ENCODE measurements at places on chromosomes 3 and 15.

DNA sequence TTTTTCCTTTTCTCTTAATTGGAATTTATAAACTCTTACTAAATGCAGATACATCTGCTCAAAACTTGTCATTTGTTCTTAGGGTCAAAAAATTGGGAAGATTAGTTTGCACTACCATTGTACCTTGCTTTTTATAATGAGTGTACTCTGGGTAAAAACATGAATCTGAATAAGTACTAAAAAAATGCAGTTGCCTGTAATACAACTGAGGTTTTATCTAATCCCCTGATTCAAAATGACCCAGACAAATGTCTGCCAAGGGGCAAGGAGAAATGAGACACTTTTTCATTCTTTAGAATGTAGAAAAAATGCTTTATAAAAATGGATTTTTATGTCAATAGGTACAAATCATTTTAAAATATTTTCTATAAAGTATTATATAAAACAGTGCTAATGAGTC is 42.4 kb downstream of the RASA2 start:
- DNase-seq = no peak

- no peak for DNase-seq
Measured at GRCh38 chr15:33608714-33609113, 297.9 kb downstream of the RYR3 start.

DNA sequence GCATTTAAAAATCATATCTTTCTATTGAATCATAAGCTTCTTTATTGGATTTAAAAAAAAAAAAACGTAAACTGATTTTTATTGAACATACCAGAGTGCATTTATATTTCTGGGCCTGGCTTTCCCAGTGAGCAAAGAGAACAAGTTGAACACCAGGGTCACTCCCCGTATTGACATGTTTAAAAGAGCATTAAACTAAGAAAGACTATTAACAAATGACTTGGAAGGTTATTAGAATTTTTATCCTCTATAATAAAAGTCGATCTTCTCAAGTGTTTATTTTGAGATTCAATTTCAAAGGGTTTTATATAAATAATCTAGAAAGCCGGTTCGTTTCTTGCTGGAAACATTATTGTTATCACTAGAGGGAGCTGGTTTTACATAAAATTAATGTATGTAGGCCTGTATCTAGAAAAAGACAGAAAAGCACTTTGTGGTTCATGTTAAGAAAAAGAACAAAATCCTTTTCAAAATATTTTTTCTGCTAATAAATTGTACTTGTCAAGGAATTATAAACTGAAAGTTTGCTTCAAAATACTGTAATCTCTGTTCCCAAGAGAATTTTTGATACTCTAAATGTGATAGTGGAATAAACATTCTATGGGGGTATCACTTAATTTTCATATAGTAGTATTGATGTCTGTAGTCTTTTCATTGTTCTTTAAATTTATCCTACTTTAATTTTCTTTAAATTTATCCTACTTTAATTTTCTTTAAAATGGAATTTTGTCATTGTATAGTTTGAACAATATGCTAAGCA is 321.8 kb upstream of the MME start:
- DNase-seq = no peak

DNA sequence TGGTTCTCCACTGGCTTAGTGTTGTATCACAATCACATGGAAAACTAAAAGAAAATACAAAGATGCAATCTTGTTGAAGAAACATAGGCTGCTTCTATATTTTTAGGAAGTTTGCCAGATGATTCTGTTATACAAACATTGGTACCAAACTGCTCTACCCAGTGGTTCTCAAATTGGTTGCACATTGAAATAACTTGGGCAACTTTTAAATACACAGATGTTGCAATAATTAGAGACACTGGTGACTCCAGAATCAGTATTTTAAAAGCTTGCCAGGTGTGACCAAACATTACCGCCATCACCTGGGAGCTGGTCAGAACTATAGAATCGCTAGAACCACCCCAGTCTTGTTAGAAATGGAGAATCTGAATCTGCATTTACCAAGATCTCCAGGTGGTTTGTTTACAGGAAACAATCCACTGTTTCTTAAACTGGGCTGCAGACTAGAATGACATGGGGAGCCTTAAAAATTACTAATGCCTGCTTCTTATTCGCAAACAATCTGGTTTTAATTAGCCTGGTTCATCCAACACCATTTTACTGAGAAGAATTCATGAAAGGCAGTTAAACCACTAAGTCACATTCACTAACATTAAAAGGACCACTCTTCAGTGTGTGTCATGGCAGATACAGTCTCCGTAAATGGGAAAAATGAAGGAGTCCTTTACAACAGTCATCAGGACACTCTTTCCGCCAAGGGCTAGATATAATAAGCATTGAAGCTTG is 76.5 kb downstream of the ACAP2 start:
- DNase-seq = no peak

GRCh38 chr3:107184375-107184774 is 192.9 kb upstream of the CCDC54 start:
- no peak for DNase-seq

DNA sequence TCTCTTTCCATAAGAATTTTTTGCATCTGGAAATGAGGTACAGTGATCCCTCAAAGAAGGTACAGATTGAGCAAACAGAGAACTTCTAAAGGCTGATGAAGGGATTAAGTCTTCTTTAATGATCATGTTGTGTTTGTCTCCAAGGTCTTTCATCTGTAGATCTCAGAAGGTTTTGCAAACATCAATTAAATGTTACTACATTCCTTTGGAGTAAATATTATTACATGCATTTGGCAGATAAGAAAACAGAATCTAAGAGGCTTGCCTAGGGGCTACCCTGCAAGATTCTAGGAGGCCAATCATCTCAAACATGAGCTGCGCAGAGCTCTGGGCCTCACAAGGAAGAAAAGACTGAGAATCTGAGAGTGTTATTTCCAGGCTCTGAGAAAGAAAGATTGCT is 70.9 kb upstream of the LPP start:
- no peak for DNase-seq

- DNase-seq = no peak
Measured at GRCh38 chr3:64295594-64295993, 70.3 kb upstream of the PRICKLE2 start.

DNA sequence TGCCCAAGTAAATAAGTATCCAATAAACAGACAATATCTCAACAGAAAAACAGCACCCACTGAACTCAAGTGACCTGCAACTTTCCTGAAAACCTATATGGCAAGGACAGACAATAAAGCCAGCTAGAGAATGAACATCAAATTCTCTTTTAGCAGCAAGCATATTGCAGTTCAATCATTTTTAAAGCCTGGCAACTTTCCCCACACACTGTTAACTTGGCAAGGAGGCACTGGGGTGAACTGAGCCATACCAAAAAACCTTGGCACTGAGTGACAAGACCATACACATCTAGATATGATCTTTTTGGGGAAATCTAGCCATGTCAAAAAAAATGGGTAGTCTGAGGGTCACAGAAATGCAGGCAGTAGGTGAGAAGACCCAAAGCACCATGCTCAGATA is 174.6 kb downstream of the STT3B start:
- no peak for DNase-seq

- no peak for DNase-seq
Measured at GRCh38 chr3:124078953-124079911, 87.3 kb upstream of the ROPN1 start.

GRCh38 chr3:72078676-72079368 is 293.9 kb upstream of the PROK2 start:
- DNase-seq = no peak

GRCh38 chr3:129596194-129597086 is 10.0 kb downstream of the PLXND1 start:
- DNase-seq = no peak

- no peak for DNase-seq
Measured at GRCh38 chr3:138467931-138468330, 33.5 kb downstream of the ESYT3 start.

DNA sequence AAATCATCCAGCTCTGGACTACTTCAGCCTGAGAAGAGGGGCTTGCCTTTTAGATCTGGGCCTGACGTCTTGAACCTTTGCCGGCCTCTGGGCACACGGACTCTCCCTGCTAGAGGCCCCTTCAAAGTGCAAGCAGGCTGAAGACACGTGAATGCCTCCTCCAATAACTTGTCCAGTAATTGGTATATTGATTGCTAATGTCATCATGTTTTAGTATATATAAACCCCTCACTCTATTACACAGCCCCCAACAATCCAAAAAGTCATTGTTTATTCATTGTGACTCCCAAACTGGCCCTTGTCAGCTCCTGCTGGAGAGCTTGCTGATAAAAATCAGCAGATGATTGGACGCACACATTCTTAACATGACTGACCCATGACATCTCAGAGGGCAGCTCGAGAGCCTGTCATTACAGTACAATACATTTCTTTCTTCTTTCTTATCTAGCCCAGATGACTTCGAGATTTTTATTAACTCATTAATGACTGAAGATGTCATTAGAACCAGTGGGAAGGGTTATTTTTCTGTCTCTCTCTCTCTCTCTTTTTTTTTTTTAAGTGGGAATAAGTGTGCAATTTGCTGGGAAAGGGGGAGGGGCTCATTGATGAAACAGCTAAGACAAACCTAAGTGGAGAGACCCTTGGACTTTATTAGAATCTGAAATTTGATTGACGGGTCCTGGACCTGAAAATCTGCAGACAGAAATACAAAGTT is 65.5 kb upstream of the NR2F2 start:
- no peak for DNase-seq

DNA sequence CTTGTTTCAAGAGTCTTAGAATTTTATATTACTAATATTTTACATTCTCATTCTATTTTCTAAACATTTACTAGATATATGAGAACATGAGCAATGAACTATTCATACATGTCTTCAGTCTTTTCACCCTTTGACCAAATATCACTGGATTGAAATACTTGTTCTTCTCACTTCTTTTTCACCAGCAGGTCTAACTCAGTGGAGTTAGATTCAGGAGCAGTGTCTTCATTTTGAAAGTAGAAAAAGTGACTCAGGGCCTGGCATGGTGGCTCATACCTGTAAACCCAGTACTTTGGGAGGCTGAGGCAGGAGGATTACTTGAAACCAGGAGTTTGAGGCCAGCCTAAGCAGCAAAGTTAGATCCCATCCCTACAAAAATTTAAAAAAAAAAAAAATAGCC is 70.8 kb downstream of the USP13 start:
- no peak for DNase-seq

GRCh38 chr3:156038869-156039268 is 81.5 kb upstream of the KCNAB1 start:
- DNase-seq = no peak

- DNase-seq = no peak
Measured at GRCh38 chr3:122102191-122102935, 47.2 kb downstream of the CD86 start.

DNA sequence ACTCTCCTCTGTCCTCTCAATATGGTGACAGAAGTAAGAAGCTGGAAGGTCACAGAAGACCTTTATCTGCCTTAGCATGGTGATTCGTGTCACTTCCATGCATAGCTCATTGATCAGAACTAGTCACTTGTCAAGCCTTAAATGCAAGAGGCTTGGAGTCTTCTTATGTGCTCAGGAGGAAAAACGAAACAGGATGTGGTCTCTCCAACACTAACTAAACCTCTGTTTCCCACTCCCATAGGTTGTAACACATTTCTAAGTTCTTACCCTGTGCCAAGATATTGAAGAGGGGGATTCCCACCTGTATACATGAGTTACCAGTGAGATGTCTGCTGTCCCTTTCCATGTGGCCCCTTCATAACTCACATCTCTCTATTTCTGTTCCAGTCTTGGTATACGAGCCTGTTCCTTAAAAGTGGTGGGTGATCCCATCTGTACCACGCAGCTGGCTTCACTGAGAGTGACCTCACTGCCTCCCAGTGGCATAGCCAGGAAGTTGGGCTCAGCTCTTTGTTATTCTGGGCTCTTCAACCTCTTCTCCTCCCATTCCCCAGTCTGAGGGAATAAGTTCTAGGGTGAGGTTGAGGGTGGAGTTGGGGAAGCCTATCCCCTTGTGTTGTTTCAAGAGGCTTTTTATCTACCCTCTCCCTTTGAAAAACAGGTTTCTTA is 203.2 kb upstream of the PPP2R3A start:
- DNase-seq = no peak

DNA sequence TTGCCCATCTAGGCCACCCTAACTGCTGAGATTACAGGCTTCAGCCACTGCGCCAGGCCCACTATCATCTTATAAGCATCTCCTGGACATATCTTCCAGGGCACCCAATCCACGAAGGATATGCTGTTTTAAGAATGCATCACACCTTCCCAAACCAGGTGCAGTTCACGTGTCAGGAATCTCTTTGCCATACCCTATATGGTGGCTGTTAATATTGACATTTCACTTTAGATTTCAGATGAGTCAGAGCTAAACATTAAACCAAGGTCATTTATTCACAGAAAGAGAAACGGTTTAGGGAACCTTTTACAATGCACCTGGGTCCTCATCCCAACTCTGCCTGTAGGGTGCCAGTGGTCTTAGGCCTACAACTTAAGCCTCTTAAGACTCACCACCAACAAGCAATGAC is 85.7 kb downstream of the TBL1XR1 start:
- no peak for DNase-seq

DNA sequence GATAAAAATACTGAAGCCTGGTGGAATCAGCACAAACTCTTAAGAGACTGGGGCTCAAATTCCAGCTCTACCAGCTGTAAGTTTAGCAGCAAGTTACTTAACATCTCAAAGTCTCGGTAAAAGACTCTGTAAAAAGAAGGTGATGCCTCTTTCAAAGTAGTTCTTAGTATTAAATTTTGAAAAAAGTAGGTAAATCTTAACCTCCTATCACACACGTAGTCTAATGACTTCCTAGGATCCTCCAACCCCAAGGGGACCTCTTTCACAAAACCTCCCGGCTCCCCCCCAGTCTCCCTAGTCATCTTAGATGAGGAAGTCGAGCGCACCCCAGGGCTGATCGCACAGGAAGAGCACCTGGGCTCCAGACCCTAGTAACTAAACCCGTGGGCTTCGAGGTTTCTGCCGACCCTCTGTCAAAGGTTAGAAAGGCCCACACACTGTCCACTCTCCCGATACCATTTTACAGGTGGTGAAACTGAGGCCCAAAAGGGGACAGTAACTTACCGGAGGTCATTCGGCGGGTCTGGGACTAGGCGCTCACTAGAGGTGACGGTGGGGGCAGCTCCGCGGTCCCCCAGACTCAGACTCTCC is 427 bp downstream of the MBD4 start:
- peak; percentile 48 for DNase-seq

DNA sequence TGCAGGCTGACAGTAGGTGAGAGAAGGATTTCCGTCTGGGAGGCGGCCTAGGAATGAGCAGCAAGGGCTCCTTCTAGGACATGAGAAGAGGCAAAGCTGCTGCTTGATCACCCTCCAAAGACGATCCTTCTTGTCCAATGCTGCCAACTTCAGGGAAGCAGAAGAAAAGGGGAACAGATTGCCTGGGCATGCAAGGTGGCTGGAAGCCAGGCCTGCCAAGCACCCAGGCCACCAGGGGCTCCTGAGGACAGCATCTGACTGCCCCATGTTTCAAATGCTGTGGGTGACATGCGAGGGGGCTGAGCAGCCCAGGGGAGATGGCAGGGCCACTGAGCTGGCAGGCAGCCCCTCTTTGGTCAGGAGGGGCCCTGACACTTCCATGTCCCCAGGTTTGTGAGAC is 3.3 kb upstream of the GRIP2 start:
- DNase-seq = no peak
